ENCODE measurements at places on chromosomes 4 and X.

DNA sequence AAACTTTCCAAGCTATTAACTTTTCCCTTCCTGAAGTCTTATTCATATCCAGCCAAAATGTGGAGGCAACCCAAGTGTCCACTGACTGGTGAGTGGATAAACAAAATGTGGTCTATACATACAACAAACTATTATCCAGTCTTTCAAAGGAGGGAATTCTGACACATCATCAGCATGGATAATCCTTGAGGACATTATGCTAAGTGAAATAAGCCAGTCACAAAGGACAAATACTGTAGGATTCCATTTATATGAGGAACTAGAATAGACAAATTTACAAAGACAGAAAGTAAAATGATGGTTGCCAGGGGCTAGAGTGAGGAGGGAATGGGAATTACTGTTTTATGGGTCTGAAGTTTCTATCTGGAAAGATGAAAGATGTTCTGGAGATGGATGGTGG, 178.7 kb upstream of the PITX2 start:
- no peak for DNase-seq

DNA sequence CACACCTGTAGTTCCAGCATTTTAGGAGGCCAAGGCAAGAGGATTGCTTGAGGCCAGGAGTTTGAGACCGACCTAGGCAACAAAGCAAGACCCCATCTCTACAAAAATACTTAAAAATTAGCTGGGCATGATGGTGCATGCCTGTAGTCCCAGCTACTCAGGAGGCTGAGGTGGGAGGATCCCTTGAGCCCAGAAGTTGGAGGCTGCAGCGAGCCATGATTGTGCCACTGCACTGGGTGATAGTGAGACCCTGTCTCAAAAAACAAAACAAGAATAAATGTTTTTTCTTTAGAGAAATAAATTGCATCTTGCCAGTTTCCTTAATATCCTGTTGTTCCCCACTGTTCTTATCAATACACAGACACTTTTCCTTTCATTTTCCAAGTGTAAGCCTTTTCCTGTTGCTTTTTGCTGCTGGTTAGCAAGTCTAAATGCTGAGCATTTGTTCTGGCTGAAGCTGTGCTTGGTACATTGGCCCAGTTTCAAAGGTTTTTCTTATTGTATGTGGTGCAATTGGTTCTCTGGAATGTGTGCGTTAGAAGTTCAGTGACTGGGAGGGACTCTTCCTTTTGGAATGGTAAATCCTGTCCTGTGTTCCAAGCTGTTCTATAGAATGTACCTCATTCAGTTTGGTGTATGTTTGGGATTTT, 98.2 kb downstream of the AFF1 start:
- DNase-seq: no peak

GRCh38 chr4:3483471-3483921, 20.4 kb downstream of the DOK7 start:
- DNase-seq: no peak

- DNase-seq: no peak
Observed at GRCh38 chrX:32141841-32142240, 1069.5 kb downstream of the DMD start.

DNA sequence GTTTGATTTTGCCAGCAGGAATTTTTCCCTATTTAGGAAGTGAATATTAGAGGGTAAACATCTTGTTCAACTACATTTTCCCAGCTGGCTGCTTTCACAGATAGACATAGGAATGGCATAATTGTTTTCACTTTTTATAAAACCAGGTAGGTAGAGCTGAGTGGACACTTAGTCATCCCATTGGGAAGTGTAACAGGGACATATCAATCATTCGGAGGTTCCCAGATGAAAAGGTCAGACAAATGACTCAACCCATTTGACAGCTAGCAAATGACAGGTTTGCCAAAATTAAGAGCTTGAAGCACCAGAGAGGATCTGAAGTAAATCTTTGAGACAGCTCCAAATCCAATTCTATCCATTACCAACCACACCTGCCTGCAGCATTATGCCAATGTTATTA, 205.3 kb downstream of the SLC39A8 start:
- DNase-seq: no peak

DNA sequence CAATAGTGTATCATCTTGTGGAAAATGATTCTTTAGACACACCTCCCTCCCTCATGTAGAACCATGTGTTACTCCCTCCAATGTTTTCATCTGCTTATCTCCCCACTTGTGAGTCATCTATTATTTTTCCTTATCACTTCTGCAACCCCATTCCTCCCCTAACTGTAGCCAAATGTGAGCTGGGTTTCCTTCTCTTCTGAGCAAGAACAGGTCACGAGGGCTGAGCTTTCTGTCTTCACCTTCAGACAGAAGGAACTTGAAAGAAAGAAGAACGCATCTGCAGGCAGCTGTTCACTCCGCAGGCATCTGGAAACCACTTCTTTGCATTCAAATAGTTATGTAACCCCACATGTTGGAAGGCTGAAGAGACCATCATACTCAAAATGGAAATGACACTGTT, 1.8 kb downstream of the PPP1R2C start:
- no peak for DNase-seq

DNA sequence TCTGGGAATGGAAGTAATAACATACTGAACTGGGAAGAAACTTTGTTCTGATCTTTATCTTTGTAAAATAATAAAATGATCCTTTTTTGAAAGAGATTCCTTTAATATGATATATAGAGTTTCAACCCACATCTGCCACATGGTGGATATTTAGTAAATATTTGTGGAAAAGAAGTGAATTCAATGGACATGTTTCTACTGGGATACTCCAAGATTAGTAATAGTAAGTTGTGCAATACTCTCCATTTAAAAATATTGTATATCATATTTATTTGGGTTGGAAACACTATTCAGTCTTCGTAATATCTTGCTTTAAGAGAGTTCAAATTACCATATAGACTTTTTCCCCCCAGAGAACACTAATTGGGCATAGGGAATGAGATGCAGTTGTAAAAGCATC, 17.8 kb upstream of the ARSJ start:
- no peak for DNase-seq

DNA sequence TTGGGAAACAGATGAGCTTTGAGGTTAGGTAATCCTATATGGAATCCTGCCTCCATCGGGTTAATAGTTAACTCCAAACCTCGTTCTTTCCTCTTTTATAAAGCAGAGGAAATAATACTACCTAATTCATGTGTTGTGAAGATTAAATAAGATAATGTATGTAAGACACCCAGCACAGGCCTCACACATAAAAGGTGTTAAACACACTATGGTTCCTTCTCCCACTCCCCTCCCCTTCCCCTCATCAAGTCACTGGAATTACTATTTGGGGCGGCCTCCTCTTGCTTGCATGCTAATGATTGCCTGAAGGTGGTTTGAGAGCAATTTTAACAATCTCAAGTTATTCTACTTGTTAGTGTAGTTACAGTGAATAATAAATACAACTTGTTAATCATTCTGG, 404.4 kb upstream of the RASGEF1B start:
- DNase-seq: no peak

- DNase-seq: peak; percentile 82
Observed at GRCh38 chr4:124713185-124713592, 657 bp upstream of the ANKRD50 start.

GRCh38 chrX:16839852-16840460, 30.2 kb downstream of the RBBP7 start:
- DNase-seq: no peak

DNA sequence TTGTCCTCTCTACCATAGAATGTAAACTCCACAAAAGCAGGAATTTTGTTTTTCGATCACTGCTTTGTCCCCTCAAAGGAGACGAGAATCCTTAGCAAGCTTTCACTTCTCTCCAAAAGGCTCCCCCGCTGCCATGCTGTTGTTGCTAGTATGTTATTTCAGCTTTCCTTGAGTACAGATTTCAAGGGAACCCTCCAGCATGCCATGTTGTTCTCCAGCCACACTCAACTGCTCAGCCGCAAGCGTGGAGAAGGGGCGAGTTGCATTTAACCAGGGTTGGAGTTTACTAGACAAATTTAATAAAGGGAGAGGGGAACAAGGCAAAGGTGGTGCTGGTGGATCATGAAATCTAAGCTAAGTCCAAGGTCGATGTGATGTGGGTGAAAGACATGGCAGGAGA, 23.1 kb downstream of the NSDHL start:
- no peak for DNase-seq

DNA sequence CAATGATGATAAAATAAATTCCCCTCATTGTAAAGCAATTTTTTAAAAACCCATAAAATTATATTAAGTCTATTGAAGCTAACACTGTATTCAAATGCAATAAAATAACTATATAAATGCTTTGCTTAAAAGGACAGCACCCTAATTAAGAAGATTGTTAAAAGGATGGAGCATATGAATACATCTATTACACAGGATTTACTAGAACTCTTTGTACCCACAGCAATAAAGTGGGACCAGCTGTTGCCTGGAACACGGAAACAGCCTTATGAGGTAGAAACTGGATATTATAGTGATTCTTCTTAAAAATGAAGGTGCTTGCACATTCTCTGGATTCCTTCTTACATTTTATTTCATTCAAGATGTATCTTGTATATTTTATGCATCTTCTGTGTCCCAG, 298.7 kb upstream of the KLF3 start:
- DNase-seq: no peak

DNA sequence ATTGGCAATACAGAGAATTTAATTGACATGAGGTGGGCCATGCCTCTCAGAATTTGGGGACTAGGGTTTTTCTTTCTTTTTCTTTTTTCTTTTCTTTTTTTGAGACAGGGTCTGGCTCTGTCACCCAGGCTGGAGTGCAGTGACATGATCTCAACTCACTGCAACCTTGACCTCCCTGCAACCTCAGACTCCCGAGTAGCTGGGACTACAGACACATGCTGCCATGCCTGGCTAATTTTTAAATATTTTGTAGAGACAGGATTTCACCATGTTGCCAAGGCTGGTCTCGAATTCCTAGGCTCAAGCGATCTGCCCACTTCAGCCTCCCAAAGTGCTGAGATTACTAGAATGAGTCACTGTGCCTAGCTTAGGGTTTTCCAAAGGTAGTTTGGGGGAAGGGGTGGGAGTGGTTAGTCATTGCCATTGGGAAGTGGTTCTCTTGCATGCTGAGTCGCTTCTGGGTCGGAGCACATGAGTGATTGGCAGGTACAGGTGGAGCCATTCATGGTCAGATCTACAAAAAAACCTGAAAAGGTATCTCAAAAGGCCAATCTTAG, 54.5 kb downstream of the MID2 start:
- no peak for DNase-seq

- no peak for DNase-seq
Observed at GRCh38 chrX:30525732-30526131, 51.8 kb downstream of the TASL start.

DNA sequence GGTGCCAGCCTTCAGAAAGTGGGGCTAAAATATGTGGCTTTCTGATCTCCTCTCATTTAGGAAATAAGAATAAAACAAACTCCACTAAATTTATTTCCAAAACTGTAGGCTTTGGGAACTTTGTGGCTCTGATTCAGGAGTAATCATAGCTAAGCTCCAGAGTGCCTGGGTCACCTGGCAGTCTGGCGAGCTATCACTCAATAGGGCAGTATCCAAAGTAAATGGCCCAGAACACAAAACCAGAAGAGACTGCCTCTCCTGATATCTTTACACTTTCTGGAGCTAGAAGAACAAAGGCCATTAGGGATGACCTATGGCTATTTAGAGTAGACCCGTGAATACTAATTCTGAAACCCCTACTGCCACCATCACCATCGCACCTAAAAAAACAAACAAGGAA, 17.0 kb upstream of the PPARGC1A start:
- DNase-seq: no peak

- DNase-seq: peak; percentile 89
Observed at GRCh38 chrX:40108959-40109287, 11.2 kb upstream of the BCOR start.

DNA sequence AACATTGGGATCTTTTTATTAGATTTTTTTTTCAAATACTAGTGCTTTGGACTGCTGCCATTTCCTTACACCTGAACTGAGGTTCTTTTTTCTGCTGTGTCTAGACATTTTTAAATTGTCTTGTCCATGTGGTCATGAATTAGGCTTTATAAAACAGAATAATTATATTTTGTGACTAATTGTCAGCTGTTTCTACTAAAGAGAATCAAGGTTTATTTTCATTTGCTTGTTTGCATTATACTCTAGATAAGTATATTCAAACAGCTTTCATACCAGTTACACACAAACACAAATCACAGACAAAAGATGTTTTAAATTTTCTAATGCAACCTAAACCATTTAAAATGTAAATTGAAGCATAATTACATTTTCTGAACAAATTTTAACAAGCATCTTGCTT, 194.7 kb downstream of the GALNTL6 start:
- no peak for DNase-seq

- DNase-seq: no peak
Observed at GRCh38 chr4:169070895-169071218, 60.8 kb upstream of the CBR4 start.

- DNase-seq: no peak
Observed at GRCh38 chr4:42513748-42514492, 116.6 kb downstream of the SHISA3 start.

- DNase-seq: no peak
Observed at GRCh38 chrX:136551410-136551809, 19.4 kb downstream of the VGLL1 start.

DNA sequence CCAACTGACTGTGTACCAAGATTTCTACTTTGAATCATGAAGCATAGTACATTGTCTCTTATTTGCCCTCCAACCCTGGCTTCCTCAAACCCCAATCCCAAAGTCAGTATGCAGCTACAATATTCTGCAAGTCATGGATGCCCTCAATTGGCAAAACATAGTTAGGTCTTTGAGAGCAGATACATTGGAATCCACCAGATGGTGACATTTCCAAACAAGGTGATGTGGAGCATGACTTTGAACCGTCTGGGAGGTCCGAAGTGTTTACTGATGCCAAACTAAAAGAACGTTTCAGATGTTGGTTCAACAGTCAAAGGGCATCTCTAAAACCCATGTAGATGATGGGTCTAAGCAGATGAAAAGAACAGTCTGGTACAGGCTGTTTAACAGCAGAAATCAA, 43.7 kb upstream of the FRMD7 start:
- no peak for DNase-seq

GRCh38 chrX:132452911-132453550, 35.8 kb downstream of the MBNL3 start:
- DNase-seq: no peak

- no peak for DNase-seq
Observed at GRCh38 chr4:139913995-139914598, 239.9 kb downstream of the MAML3 start.

DNA sequence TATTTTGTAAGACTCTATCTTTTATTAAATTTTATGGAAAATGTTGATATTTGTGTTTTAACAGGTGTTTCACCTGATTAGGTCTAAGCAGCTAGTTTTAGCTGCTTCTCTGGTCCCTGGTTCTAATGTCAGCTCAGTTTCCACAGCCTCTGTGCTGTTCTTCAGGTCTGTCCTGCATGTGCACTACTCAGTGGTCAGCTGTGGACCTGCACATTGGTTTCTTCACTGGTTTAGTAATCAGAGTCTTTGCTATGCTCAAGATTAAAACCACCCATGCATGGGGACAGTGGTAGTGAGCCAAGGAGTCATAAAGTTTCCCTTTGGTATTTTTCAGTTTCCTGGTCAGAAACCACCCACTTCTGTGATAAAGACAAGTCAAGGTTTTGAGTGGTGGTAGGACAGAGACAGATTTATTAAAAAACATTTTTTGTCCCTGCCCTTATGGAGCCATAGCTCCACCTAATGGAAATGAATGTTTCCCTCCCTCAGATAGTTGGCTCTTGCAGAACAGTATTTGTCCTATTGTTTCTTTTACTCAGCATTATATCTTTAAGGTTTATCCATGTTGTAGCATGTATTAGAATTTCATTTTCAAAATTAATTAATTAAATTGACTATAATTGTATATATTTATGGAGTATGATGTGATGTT, 36.8 kb upstream of the VBP1 start:
- DNase-seq: no peak

- peak; percentile 28 for DNase-seq
Observed at GRCh38 chrX:769796-770195, 139.2 kb downstream of the SHOX start.
